ENCODE measurements at places on chromosomes 4 and X.

GRCh38 chr4:81604683-81605218, 133.0 kb upstream of the RASGEF1B start:
- no peak for DNase-seq

DNA sequence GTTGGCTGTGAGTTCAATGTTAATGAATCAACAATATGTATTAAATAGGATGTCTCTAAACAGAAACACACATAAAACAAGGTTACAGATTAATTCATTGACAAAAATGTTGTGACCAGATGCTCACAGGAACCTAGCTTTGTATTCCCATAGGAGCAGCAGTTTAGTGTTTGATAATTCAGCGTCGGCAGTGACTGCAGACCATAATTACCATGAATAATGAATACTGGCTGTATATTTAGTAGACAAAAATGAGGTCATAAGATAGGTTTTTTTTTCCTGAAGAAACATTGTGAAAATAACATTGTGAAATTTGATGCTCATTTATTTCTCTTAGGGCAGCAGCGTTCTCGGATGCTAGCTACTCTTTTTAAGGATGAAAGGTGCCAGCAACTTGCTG, 27.8 kb downstream of the COPS4 start:
- DNase-seq: no peak

- no peak for DNase-seq
Observed at GRCh38 chr4:62118558-62118957, 918.4 kb downstream of the ADGRL3 start.

DNA sequence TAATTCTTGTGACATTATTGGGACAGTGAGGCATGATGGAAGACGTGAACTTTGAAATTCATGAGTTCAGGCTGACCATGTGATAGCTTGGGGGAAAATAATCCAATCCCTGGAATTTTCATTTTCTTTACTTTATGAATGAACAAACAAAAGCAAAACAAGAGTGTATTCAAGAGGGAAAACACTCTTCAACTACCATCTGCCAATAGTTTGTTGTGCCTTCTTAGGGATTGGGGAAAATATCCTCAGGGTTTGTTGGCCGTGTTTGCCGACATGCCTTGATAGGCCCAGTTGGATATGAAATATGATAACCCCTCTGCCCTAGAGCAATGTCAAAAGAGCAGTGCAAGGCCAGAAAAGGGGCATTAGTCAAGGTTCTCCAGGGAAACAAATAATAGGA, 80.8 kb upstream of the CLNK start:
- DNase-seq: no peak

GRCh38 chr4:77310931-77311330, 153.9 kb downstream of the CCNG2 start:
- no peak for DNase-seq

DNA sequence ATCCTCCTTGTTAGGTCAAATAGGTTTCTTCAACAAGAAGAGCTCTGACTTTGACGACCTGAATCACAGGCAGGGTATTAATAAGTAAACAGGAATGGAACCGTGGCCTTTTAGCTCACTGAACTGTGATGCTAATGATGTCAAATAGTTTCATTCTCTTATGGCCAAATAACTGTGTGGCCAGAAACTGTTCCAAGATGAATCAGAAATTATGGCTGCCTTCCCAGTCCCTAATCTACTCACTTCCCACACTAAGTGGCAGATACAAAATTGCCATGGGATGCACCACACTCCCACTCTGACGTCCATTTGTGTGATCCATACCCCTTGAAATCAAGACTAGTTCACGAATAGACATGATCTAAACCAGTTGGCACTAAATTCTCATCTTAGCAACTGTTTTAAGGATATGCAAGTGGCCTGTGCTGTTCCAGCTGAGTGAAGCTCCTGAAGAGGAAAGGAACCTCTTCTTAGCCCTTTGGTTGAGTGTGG, 455.4 kb downstream of the IL15 start:
- no peak for DNase-seq

GRCh38 chr4:20538905-20539304, 161.4 kb upstream of the PACRGL start:
- no peak for DNase-seq

- DNase-seq: no peak
Observed at GRCh38 chrX:100944601-100945000, 15.9 kb upstream of the XKRX start.

GRCh38 chr4:73606465-73606974, 13.7 kb downstream of the RASSF6 start:
- peak; percentile 5 for DNase-seq

Measured in central memory CD4-positive, alpha-beta T cell (primary cell).